Mesenchymal stem cell (in vitro differentiated cells and primary cell): ENCODE measurements at places on chromosomes 7 and 10.

GRCh38 chr10:95865814-95866466 is 41.8 kb upstream of the CC2D2B start:
- no peak for DNase-seq

DNA sequence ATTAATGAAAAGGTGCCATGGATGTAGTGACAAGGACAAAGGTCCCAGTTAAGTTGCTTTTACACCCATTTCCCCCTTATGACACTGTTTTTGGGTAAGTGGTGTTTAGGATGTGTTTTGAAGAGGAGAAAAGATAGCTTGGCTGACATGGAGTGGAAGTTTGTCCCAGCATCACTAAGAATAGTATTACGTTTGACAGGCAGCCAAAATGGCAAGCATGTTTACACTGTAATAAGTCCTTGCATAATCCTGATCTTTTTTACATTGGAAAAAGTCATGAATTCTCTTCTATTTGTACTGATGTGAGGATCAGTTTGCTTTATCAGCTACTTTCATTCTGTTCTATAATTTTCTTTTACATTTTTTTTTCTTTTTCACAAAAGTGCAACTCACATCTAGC is 137.8 kb downstream of the CHRM2 start:
- DNase-seq, result peak; percentile 56

- DNase-seq, result no peak
Observed at GRCh38 chr10:17031637-17032635, 97.7 kb downstream of the CUBN start.

- peak; percentile 7 for DNase-seq
Observed at GRCh38 chr10:96509017-96509641, 4.6 kb downstream of the TLL2 start.

DNA sequence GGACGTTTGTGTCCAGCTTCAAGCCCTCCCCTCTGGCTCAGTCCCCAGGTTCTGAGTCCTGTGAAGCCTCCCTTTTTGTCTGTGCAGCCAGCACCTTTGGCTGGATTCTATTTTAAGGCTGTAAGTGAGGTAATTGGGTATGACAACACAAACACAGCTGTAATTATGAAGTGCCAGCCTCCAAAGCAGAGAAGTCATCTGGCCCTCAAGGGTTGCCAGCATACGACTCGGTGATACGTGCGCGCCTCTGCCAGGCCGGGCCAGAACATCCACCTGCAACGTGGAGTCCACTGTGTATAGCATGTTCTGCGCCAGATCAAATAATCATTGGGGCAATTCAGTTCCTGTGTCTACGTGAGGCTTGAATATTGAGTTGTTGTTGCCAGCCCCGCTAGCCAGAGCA is 6.7 kb upstream of the FAM180A start:
- DNase-seq, result no peak

DNA sequence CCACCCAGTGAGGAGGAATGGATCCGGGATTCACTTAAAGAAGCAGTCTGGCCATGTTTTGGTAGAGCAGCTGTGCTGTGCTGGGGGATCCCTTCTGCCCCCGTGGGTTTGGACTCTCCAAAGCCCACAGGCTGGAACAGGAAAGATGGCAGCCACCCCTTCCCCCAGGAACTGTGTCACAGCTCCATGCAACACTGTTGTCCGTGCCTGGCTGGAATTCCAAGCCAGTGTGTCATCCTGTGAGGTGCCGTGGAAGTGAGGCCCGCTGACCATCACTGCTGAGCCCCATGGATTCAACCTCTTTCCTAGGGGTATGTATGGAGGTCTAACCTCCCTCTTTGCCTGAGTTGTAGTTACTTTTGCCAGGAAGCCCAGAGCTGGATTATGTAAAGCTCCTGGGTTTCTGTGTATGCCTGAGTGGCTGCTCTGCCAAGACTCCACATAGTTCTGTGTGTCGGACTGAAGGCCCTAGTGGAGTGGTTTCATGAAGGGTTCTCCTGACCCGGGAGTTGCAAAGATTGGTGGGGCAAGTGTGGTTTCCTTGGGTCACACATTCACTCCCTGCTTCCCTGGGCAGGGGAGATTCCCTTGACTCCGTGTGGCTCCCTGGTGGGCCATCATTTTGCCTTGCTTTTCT is 35.1 kb upstream of the PCGF5 start:
- DNase-seq, result peak; percentile 80

GRCh38 chr7:143924851-143925250 is 10.2 kb upstream of the OR2F2 start:
- DNase-seq, result no peak

DNA sequence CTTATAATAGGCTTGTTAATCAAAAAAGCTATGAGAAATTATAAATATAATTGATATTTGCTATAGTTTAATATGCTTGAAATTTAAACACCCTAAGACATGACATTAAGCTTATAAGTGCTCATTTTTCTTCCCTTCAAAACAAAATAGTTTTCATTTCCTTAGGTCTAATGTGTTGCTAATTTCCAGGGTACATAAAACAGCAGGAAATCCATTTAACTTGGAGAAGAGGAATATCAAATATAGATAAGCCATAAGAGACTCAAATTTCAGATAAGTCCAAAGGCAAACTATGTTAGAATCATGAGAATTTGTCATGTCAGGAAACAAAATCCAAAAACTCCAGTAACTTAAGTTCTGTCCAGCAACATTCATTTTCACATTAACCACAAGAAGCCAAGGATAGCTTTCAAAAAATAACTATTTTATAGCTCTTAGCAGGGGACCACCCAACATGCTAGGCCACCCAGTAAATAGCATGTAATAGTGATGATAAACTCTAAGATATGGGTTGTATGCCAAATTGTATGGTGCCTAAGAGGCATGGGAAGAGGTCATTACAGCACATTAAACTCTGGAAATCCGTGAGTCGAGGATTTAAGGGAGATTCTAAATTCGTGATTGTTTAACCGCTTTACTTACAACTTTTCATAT is 298.1 kb downstream of the CRPPA start:
- no peak for DNase-seq

DNA sequence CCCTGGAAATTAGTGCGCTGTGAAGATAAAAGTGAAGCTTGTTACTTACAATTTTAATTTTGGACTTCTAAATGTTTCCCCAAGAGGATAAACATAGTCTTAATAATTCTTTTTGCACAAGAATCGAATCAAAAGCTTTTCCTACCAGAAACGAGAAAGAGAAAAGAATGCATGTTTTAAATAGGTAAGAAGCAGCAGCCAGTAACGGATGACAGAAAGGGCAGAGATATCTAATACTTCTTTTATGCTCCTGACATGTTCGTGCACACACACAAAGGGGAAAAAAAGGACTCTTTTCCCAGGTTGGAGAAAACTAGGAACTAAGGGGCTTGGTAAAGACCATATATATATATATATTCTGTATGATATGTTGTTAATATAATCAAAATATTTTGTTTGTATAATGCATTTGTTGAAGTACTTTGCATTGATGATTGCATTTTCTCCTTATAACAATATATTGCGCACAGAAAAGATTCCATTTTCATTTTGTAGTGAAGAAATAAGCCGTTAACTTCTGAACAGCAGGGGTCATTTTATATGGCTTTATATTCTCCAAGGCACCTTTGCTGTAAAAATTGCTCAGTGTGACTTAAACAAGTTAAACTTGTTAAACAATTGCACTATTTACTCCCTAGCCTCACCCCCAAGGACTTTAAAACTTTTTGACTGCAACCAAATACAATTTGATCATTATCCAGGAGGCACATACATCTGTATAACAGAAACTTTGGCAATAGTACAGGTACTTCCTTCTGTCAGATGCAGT is 2.2 kb downstream of the PRKAR2B start:
- no peak for DNase-seq

DNA sequence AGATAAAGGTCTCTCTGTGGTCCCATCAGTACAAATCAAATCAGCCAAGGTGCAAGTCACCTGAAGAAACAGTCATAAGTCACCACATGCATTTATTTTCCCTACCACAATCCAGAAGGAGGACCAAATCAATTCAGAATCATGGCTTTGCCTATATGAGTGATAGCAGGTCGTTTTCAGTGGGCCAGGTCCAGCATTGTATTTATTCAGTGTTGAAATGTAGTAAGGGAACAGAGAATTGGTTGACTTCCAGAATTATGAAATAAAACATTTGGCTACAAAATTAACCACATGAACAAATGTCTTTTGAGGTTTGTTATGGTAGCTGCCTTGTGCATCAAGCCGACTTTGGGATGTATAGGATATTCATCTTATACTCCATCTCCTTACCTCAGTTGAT is 88.4 kb downstream of the POLR1F start:
- no peak for DNase-seq

DNA sequence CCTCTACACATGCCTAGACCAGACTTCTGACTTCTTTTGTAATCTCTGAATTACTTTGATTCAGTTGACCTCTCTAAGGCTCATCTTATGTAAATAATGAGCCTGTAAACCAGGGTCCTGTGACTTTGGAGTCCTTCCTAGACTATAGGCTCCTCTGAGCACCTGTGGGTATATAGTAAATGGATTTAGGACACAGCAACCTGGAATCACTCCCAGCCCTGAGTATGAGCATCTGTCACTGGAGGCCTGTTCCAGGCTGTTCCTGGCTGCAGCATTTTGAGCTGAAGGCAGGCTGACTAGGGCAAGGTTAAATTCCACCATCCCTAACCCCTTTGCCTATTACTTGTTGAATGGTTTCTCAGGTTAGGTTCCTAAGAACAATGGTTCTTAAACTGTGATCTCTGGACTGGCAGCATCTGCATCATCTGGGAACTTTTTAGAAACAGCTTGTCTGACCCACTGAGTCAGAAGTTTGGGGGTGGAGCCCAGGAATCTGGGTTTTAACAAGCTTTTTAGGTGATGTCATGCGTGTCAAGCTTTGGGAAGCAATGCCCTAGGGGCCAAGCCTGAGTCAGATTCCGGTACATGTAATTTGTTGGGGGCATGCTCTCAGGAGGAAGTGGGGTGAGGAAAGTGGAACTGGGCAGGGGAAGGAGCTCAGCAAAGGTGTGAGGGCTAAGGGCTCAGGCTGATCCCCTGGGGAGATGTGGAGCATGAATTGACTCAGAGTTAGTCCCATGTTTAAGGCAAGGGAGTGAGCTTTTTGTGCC is 28.2 kb downstream of the MINDY4 start:
- peak; percentile 89 for DNase-seq

DNA sequence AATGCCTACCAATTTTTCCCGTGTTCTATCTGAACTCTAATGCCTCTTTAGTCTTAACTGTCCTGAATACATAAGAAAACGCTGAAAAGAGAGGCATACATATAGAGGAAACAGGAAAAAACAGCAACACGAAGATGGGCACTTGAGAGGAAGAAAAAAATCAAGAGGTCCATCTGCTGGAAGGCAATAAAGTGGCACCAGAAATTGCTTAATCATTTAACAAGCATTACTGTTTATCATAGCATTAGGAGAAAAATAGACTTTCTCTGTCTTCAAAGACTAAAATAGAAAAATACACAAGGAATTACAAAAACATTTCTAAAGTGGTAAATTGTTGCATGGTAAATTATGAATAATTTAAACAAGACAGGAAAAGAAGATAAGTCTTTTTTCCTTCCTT is 35.0 kb downstream of the NSUN6 start:
- DNase-seq, result no peak

DNA sequence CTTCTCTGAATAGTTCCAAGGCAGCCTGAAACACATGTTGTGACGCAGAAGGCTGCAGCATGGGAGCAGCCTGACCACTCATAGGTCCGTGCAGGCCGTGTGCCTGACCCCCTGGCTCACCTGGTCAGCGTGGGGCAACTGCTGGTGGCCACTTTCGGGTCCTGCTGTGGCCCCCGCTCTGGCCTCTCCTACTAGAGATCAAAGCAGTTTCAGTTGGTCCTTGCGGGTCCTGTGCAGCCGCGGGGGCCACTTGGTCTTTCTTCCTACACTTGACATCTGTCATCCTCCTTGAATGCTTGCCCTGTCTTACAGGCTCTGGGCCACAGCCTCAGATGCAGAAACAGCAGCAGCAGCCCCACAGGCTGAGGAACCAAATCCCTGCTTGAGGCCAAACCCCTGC is 320.8 kb upstream of the ZNF32 start:
- DNase-seq, result no peak

DNA sequence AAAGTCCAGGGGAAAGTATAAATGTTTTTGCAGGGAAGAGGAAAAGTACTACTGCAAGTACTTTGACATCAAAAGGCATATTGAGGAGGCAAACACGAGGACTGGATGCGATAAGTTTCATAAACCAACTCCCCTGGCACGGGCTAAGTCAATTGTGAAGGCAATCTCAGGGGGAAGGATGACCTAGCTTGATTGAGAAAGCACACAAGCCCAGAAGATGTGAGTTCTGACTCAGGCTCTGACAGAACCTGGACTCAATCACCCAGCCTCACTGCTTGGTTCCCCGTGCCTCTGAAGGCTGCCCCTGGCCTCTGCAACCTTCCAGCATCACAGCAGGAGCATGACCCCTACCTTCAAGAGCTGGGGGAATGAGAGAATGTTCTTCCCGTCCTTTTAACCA is 93.2 kb upstream of the ZNF438 start:
- DNase-seq, result no peak

GRCh38 chr10:79137300-79137756 is 68.6 kb downstream of the ZMIZ1 start:
- DNase-seq, result no peak

DNA sequence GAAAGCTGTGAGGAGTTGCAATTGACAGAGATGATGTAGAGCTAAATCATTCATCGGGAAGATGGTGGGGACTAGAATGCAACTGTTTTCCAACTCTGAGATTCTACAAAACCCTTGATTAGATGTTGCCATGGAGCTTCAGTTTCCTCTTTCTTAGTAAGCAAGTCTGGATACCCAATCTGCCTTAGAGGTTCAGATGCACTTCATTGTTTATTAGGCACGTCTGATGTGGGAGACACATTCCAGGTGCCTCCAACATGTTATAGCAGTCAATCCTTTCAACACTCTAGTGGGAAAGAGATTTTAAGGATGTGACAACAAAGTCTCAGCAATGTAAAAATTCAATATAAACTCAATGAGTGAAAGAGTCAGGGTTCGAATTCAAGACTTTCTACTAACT is 291.3 kb upstream of the PHYHIPL start:
- DNase-seq, result no peak

DNA sequence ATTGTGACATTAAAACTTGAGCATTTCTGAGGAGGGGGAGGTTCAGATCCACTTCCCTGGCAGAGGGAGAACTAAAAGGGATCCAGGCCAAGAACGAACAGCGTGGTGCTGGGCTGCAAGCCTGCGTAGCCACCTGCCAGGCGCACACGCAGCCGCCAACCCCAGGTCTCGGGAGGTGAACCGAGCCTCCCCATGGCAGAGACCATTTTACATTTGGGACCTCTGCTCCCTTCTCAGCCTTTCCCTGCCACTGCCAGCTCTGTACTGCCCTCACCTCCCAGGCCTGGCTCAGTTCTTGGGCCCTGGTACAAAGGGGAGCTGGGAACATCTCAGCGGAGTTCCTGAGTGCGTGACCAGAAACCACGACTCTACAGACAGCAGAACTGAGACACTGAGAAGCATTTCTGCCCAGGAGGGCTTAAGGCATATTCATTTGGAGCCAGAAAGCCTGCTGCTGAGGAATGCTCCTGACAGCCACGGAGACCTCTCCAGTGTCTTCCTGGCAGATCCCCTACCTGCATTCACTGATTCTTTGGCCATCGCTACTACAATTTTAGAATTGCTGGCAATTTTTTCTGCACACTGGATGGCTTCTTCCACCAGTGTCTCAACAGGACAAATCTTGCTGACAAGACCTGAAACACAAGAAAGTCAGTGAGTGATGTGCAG is 7.6 kb downstream of the ECHS1 start:
- no peak for DNase-seq
